CD4-positive, alpha-beta T cell (primary cell): ENCODE measurements at places on chromosomes 3 and 15.

GRCh38 chr15:45442507-45443135 lies 64.3 kb upstream of the GATM start:
- no peak for DNase-seq

- no peak for DNase-seq
These were observed 2.7 kb downstream of the ALS2CL start for GRCh38 chr3:46690798-46691197.

- DNase-seq, result no peak
These were observed 4.1 kb upstream of the P4HTM start for GRCh38 chr3:48985831-48986376.

DNA sequence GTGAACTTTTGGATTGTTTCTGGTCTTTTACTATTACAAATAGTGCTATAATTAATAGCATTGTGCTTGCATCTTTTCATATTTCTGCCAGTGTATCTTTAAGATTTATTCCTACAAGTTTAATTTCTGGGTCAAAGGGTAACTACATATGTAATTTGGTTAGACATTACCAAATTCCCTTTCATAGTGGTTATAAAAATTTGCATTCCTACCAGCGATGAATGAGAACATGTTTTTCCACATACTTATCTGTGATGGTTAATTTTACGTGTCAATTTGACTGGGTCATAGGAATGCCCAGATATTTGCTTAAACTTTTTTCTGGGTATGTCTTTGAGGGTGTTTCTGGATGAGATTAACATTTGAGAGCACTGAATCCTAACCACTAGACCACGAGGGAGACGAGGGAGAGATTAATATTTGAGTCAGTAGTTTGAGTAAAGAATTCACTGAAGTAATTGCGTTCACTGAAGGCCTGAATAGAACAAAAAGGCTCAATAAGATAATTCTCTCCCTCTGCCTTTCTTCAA lies 132.3 kb upstream of the NEO1 start:
- DNase-seq, result no peak
